ENCODE measurements at places on chromosomes 5 and 9. TPM values are rescaled to one million over a fixed set of nuclear protein-coding genes. Genes with fewer than 3 reads are reported as not detected.

The CDC20B gene
- total RNA-seq: not detected

The CSNK1A1 gene
- total RNA-seq: 278 TPM

The CNTNAP3 gene
- 30.4 TPM for total RNA-seq

The SEMA6A gene
- total RNA-seq: 2.3 TPM

The GNA14 gene
- total RNA-seq: not detected

The NR4A3 gene
- 2.4 TPM for total RNA-seq

The SLC22A4 gene
- total RNA-seq: 1.4 TPM

The OR1Q1 gene
- not detected for total RNA-seq

The DPP7 gene
- total RNA-seq: 118 TPM

The G3BP1 gene
- 205 TPM for total RNA-seq

The MCTP1 gene
- total RNA-seq: 0.50 TPM

The DHFR gene
- total RNA-seq: 18.5 TPM

The TAF1L gene
- not detected for total RNA-seq

The TUBB4B gene
- 136 TPM for total RNA-seq

The ANKDD1B gene
- total RNA-seq: 0.67 TPM

The GMCL2 gene
- total RNA-seq: not detected

The KIF4B gene
- not detected for total RNA-seq

The SPEF2 gene
- 7.9 TPM for total RNA-seq

The FOXD4L4 gene
- not detected for total RNA-seq

The NMUR2 gene
- total RNA-seq: not detected

The SPINK5 gene
- 4.1 TPM for total RNA-seq

The CDKN2A gene
- 14.3 TPM for total RNA-seq

The ZBED3 gene
- 18.0 TPM for total RNA-seq

The FAM163B gene
- not detected for total RNA-seq

The SHISAL2B gene
- not detected for total RNA-seq

The PDE4D gene
- 23.1 TPM for total RNA-seq

The SLC6A3 gene
- not detected for total RNA-seq

The SCGB3A1 gene
- total RNA-seq: not detected

The ZNF366 gene
- total RNA-seq: not detected

The ARHGEF39 gene
- 0.86 TPM for total RNA-seq

Data from osteocyte (in vitro differentiated cells).